ENCODE measurements at places on chromosomes 2 and 18.

GRCh38 chr2:106885329-106885728, 638 bp downstream of the ST6GAL2 start:
- no peak for DNase-seq

DNA sequence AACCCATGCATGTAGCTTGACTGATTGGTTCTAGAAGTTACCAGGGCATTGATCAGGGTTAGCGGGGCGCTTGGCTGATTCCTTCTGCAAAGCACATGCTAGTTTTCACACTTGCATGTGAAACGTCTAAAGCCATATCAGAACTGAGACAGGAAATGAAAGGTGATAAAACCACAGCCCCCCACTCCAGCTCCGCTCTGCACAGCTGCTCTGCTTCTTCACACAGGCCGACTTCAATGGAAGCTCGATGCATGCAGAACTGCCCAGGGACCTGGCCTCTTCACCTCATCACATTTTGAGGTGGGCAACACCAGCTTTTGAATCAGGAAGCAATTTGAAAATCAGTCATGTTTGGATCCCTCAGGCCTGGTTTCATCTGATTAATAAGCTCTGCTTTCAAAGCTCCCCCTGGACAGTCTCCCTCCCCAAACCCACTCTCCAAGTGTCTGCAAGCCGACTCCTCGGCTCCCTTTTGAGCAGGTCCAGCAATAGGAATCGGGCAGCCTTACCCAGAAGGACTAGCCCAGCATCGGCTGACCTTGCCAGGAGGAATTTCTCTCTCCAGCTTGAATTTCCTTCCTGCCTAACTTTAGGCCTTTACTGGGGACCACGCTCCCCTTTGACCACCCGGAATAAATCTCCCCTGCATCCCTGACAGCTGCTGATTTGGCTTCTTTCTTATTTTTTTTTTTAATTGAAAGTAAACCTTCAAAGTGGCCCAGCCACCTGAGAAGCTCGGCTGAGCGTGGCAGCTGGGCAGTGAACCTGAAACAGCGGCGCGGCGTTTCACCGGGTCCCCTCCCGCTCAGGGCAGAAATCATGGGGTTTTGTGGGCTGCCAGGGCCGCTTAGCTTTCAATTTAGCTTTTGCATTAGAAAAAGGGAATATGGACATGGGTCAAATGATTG, 31.7 kb downstream of the HRH4 start:
- no peak for DNase-seq

DNA sequence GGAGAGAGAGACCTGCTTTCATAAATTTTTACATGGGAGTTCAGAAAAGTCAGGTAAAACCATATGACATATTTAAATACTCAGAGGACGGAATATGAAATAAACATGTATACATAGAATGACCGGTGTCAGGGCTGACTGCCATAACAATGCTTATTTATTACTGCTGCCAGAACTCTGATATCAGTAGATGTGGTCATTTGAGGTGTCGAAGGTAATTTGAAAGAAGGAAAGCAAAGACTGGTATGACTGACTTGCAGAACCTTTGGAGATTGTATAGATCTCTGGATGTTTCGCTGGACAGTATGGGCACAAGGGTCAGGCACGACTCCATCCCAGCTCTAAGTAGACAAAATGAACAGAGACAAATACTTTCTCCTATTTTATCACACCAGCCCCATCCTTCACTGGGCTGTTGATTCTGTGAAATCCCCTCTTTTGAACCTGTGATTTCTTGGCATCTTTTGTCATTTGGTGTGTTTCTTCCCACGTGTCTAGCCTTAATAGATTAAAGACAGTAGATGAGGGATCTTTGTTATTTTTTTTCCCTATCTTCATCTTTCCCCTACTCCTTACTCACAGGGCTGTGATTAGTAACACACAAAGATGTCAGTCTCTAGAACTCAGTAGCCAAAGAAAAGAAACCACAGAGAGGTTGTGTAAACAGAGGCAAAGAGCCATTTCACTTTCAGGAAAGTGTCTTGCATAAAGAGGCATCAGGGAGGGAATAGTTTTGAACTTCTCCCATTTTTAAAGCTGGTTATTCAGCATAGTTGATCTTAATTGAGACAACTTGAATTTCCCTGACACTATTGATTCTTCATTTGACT, 61.6 kb downstream of the ICOS start:
- peak; percentile 70 for DNase-seq

GRCh38 chr2:29562896-29563295, 358.5 kb downstream of the ALK start:
- DNase-seq = no peak

- DNase-seq = no peak
These were observed 382.1 kb downstream of the OSR1 start for GRCh38 chr2:18976168-18976961.

- no peak for DNase-seq
These were observed 10.3 kb downstream of the TUBB6 start for GRCh38 chr18:12318334-12318697.

DNA sequence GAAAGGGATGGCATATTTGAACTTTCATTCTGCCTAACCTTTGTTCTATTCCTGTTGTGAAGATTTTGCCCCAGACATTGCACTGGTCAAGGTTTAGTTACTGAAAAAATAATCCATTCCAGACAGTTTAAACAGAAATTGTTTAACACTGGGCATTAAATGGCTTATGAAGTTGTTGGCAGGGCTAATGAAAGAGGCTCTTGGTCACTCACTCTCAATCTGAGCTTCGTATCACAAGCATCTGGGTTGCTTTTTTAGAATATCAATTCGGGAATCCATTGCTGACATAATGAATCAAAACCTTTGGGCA, 8.0 kb upstream of the ACYP2 start:
- DNase-seq = no peak

GRCh38 chr18:38038242-38038641, 472.6 kb upstream of the CELF4 start:
- DNase-seq = no peak

DNA sequence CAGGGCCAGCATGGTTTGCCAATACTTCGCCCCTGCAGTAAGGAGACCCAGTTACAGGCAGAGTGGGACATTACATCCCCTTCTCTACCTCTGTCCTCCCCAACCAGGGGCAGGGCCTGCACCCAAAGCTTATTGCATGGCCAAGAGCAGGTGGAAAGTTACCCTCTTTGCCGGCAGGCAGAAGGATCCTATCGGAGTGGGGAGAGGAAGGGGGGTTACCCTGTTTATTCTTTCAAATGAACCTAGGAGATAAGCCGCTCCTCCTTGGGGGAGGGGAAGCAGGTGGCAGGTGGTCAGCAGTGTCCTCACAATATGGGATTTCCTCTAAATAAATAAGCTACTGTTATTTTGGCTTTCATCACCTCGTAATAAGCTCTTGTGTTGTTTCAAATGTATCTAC, 53.9 kb downstream of the SPATS2L start:
- no peak for DNase-seq

GRCh38 chr2:240960309-240960970, 38.0 kb upstream of the SNED1 start:
- DNase-seq = peak; percentile 21

DNA sequence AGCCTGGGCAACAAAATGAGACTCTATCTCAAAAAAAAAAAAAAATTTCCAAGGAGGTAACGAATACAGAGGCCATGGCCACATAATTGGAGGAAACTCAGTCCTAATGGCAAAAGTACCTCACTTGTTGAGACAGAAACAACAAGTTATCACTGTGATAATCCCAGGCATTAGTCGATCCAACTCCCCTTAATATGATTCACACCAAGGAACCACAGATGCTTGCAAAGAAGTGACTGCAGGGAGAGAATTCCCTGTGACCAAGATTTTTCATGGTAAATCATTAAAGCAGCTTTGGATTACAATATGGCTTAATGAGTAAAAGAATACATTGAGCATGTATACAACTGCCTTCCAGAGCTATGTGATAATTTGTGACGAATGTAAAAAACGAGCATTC, 80.4 kb upstream of the RNU4ATAC start:
- no peak for DNase-seq

DNA sequence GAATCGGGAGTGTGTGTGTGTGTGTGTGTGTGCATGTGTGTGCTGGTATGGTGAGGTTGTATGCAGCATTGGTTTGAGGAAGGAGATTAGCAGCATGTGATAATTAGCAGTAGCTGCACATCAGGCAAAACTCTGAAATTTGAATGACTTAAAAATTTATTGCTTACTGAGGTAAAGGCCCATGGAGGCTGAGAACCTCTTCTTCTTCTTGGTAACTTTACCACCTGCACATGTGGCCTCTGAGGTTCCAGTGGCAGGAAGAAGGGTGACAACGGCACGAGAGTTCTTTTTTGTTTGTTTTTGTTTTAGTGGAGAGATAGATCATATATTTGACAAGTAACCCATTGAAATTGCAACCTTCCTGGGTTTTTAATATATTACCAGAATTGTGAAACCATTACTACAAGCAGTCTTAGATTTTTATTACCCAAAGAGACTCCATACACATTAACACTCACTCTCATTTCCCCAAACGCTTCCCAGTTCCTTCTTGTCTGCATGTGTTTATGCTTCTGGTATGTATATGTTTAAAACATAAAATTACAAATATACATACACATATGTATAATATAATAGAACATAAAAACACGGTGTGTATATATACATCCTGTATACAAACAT, 292.1 kb downstream of the PTGR3 start:
- DNase-seq = peak; percentile 13

DNA sequence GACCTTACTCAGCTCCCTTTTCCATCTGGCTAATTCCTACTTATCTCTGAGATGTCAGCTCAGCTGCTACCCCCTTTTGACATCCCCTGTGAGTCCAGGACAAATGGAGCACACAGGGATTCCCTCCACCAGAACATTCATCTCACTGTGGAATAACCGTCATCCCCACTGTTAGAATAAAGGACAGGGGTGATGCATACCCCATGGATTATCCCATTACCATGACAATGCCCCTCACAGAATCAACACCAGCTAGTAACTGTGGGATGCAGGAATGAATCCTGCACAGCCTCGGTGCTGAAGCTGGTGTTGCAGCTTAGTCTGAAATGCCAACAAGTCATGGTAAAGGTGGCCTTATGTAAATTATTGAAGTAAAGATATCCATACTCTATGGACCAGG, 624.8 kb upstream of the RAB6C start:
- no peak for DNase-seq

DNA sequence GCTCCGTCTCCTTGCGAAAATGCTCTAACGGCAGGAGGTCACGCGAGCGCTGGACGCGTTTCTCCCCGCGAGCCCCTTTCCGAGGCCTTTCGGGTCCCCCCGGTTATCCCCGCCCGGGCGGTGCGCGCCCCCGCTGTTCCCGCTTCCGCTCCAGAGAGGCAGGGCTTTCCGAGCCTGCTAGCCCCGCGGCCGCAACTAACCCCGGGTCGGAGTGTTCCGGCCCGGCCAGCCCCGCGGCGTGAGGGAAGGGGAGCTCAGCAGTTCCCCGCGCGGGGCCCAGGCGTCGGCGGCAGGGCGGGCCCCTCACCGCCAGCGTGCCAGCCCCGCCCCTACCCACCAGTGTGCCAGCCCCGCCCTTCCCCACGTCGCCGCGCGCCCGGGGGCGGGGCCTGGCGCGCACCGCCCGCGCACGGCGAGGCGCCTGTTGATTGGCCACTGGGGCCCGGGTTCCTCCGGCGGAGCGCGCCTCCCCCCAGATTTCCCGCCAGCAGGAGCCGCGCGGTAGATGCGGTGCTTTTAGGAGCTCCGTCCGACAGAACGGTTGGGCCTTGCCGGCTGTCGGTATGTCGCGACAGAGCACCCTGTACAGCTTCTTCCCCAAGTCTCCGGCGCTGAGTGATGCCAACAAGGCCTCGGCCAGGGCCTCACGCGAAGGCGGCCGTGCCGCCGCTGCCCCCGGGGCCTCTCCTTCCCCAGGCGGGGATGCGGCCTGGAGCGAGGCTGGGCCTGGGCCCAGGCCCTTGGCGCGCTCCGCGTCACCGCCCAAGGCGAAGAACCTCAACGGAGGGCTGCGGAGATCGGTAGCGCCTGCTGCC, at the start of gene MSH6:
TSS of gene MSH6 (plus strand) at position 475 of the 815 bp plus-strand sequence. CDS start at position 564, 89 bp downstream.
- peak; percentile 96 for DNase-seq

GRCh38 chr2:235504441-235505180, 10.8 kb downstream of the AGAP1 start:
- no peak for DNase-seq

DNA sequence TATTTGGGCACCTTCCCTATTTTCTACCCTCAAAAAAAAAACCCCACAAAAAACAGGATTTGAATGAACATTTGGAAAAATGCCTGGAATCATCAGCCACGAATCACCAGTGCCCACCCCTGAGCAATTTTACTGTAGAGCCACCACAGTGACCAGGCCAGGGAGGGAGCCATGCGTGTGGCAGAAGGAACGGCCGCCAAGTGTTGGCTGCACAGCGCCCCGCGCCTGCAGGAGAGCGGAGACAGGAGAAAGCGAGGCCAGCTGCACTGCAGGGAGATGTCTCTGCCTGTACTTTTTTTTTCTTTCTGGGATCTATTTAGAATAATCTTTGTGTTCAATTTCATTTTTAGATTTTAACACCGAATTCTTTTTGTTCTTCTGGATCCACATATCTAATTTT, 269.3 kb upstream of the RAB12 start:
- no peak for DNase-seq

- peak; percentile 44 for DNase-seq
These were observed 6.0 kb upstream of the SLC35F6 start for GRCh38 chr2:26757873-26758789.

- peak; percentile 50 for DNase-seq
These were observed 9.5 kb downstream of the INPP1 start for GRCh38 chr2:190352668-190353536.

GRCh38 chr2:181122601-181123000, 142.2 kb downstream of the UBE2E3 start:
- no peak for DNase-seq

- peak; percentile 9 for DNase-seq
These were observed 23.9 kb downstream of the PRKCE start for GRCh38 chr2:45675263-45675812.

- no peak for DNase-seq
These were observed 64.7 kb downstream of the DTNB start for GRCh38 chr2:25608718-25609117.

GRCh38 chr18:68438983-68439382, 275.9 kb downstream of the TMX3 start:
- DNase-seq = no peak

DNA sequence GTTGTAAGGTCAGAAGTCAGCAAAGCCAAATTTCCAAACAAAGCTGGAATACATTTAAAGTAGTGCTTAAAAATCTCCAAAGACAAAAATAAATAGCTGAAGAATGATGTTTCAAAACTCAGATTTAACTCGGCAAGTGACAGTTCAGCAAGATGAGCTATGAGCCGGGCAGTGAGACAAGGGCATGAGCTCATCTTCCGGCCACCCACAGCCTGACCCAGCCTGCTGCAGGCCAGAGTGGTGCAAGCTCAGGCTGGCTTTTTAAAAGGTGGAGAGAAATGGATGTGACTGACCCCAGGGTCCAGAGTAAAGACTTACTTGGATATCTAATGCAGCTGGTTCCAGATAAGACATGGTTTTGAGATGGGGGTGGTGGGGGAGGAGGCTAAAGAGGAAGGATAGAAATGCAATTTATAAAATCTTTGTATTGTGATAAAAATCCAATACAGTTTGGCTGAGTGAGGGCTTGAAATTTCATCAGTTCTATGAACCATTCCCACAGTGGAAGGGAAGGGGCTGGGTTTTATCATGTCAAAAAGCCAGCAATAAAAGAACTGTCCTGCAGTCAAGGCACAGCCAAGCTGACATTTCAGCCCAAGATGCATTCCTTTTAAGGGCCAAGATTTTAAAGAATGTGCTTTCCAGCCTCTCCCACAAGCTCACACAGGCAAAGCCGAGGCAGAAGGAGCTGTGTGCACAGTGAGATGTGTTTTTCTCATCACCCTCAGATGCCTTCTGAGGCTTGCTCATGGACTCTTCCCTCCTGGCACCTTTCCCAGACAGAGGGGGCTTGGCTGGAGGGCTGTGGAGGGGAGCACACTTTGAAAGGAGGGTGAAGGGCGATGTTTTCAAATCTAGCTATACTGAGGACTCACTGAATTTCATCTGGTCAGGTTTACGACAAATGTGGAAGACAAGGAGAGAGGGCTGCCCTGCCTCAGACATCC, 97.9 kb upstream of the KLHL29 start:
- no peak for DNase-seq

All from suppressor macrophage treated with lipopolysaccharide for 4 hours (primary cell).